ENCODE measurements at places on chromosomes 11 and 22.

GRCh38 chr11:73521621-73522020, 76.3 kb downstream of the FAM168A start:
- DNase-seq, result no peak

DNA sequence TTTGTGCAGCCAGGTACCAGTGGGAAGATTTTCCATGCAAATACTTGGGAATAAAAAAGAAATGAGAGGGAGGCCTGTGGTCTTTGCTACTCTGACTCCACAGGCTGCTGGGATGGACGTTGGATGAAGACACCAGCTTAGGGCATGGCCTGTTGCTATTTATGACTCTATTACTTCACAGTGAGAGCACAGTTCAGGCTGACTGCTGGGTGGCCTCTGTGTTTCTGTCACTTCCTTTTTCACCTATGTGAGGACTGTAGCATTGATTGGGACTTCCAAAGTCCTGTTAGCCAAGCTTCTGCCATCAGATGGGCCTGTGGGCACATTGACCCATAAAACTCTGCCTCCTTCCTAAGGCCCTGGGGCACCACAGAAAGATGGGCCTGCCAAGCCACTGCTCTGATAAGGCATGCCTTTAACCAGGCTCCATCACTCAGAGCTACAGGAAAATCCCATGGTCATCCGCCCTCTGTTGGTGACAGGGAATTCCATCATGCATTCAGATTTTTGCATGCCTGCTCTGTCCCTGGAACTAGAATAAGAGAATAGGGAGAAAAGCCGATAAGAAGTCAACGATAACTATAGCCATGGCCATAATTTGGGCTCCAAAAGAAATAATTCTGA, 64.6 kb downstream of the KCNJ1 start:
- DNase-seq, result no peak

GRCh38 chr22:24593836-24594568, 1.1 kb upstream of the LRRC75B start:
- DNase-seq, result no peak

DNA sequence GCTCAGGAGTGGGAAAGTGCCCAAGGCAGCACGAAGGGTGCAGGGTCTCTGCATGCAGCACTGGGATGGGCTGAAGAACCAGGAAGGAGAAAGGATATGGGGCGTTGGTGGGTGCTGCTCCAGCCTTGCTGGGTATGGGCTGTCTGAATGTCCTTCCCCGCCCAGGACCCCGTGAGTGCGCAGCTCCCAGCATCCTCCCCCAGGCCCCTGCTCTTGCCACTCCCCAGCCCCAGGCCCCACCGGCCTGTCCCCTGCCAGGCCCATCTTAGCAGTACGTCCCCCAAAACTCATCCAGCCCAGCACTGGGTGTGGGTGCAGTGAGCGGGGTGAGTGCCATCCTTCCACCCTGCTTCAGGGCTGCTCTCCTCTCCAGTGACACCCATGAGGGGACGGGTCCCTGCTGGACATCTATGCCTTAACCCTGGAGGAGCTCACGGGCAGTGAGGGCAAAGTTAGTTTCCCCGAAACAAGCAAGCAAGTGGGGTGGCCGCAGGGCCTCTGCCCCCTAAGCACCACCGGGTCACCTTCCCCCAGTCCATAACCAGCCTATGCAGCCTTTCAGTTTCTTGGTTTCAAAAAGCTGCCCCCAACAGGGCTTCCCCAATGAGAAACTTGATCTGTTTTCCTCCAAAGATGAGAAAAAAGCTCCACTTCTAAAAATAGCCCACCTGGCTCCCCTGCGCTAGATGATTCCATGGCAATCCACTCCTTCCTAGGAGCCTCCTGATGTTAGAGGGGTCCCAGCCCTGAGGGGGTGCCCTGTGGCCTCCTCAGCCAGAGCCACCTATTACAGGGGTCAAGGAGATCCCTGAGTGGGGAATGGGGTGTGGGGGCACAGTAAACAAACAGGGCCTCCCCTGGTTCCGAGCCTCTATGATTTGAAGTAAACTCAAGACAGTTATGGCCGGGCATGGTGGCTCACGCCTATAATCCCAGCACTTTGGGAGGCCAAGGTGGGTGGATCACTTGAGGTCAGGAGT, 103.8 kb downstream of the MORC2 start:
- peak; percentile 4 for DNase-seq

DNA sequence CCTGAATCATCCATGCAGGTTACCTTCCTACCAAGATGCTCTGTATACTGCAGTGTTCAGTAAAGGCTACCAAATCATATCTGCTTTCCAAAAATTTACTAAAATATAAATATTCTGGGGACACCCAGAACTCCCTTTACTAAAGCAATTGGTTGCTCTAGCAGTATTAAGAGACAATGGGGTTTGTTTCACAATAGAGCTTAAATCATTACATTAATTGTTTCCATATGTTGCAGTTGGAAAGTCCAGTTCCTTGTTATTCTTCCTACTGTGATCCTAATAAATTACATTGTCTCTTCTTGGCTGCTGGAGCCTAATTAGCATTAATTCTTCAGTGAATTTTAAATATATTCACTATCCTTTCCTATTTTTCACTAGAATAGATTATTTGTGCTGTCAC, 316.0 kb upstream of the MTNR1B start:
- DNase-seq, result no peak

GRCh38 chr22:17199003-17199731, 20.1 kb downstream of the ADA2 start:
- no peak for DNase-seq

GRCh38 chr11:15688351-15688792, 573.6 kb downstream of the INSC start:
- no peak for DNase-seq

- no peak for DNase-seq
Observed at GRCh38 chr11:45159781-45160365, 13.4 kb downstream of the PRDM11 start.

GRCh38 chr11:848380-848931, 5.8 kb downstream of the TSPAN4 start:
- peak; percentile 64 for DNase-seq

DNA sequence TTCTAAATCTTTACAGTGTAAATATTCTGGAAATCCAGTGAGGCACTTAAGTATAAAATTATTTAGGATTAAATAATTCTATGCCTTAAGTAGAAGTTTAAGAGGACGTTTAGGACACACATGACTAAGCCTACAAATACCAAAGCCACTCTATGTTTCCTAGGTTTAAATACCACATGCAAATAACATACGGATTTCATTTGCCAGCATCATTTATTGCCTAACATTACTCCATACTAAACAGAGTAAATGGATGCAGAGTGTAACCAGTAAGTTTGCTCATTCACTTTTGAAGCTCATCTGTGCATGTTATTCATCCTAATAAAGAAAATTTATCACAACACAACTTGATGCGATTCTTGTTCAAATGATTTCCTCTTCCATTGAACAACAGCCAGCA, 4.1 kb downstream of the BDNF start:
- DNase-seq, result no peak

DNA sequence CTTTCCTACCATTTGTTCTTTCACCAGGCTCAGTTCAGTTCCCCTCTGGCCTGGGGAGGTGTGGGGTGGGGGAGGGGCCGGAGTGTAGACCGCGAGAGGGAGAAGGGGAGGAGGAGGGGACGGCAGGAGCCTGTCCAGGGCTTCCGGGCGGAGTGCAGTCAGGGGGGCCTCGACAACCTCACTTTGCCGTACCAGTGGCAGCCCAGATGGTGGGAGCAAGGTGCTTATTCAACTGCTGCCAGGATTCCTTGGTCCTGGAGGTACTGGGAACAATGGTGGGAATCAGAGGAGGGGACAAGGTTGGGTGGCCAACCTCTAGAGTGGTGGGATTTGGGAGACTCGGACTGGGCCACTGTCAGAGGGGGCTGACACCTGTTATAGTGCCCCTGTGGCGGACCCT, 1.2 kb downstream of the BACE1 start:
- no peak for DNase-seq

DNA sequence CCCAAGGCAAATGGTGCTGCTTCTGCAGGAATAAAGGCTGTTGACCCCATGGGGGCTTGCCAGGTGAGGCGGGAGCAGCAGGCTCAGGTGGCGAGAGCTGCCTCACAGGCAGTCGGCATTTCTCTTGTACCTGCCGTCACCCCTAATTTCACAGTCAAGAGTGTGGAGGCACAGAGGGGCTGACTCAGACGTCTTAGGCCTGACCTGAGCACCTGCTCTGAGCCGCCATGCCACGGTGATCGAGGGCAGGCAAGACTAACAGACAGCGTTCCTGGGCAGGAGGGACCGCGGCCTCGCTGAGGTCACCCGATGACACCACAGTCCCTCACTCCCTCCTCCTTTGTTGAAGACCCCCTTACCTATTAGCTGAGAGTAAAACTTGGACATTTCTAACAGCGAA, 5.2 kb downstream of the ALG12 start:
- DNase-seq, result no peak

DNA sequence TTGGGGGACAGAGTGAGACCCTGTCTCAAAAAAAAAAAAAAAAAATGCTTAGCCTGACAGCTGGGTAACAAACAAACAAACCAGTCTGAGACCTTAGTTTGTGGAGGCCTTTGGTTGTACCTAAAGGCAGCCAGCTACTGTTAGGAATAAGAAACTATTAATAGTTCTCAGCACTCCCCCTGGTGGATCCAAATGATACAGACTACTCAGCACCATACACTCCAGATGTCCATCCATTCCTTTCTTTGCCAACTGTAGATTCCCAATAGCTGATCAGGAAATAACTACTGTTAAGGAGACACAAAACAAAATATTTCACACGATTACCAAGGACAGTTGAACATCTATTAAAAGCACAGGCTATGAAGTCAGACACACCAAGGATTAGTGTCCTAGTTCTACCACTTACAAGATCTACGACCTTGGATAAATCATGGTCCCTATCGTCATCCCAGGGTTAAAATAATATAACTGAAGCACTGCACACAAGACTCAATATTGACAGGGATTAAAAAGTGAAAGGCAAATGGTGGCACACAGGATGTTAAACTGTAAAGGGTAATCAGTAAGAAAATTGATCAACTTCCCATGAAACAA, 17.2 kb downstream of the CLDN25 start:
- peak; percentile 35 for DNase-seq

GRCh38 chr11:5700421-5701054, 10.9 kb downstream of the TRIM22 start:
- DNase-seq, result no peak

DNA sequence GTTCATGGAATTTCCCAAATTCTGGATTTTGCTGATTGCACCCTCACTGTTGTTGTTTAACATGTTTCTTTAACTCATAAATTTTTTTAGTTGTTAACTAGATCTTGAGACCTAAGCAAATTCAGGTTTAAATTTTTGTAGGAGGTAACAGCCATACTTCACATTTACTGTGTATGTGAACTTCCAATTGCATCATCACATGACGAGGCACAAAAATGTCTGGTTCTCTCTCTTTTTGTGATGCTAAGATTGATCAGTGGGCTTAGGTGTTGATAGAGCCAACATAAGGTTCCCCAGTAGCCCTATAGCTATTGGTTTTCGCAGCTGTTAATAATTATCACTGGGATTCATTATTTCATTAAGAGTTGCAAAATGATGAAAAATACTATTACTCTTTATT, 277.5 kb downstream of the TMEM135 start:
- no peak for DNase-seq

- DNase-seq, result no peak
Observed at GRCh38 chr11:27013781-27014361, 20.0 kb downstream of the FIBIN start.

- no peak for DNase-seq
Observed at GRCh38 chr11:134647066-134647743, 235.2 kb upstream of the B3GAT1 start.

GRCh38 chr11:123562158-123562557, 92.3 kb downstream of the SCN3B start:
- DNase-seq, result no peak

- DNase-seq, result no peak
Observed at GRCh38 chr11:14248580-14248981, 110.4 kb downstream of the RRAS2 start.

- no peak for DNase-seq
Observed at GRCh38 chr11:43947815-43948214, 5.4 kb downstream of the C11orf96 start.

GRCh38 chr11:34749666-34750659, 129.1 kb downstream of the EHF start:
- no peak for DNase-seq

DNA sequence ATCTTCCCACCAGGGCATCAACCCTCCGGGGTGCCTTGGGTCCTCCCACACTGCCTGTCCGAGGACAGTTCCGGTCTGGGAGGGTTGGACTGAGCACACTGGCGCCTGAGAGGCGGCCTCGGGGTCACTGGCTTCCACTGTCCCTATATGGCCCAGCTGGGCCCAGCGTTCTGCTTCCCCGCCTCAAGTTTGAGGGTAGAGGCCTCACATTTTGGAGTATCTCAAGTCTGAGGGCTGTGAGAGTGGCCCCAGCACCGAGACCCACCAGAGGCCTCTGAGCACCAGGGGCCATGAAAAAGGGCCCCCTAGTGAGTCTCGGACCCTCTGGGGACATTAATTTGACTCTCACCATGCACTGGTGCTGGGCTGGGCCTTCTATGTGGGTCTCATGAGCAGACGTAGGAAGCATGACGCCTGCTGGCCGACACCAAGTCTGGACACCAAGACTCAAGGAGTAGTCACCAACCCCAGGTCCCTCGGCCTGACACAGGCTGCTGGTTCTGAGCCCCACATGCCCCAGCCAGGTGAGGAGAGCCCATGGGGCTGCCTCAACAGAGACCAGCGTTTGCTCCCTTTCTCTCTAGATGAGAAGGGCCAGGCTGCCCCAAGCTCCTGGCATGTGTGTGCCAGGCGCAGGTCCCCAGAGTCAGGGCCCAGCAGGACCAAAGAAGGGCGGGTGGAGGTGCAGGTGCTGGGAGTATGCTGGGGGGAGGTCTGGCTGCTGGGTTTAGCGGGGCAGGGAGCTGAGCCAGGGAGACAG, 27.5 kb downstream of the ARVCF start:
- no peak for DNase-seq
